ENCODE measurements at places on chromosomes 3 and 15. TPM values are rescaled to one million over a fixed set of nuclear protein-coding genes. Genes with fewer than 3 reads are reported as not detected.

- DNase-seq, result no peak
Measured at GRCh38 chr15:63869371-63870042, 35.8 kb upstream of the HERC1 start.

DNA sequence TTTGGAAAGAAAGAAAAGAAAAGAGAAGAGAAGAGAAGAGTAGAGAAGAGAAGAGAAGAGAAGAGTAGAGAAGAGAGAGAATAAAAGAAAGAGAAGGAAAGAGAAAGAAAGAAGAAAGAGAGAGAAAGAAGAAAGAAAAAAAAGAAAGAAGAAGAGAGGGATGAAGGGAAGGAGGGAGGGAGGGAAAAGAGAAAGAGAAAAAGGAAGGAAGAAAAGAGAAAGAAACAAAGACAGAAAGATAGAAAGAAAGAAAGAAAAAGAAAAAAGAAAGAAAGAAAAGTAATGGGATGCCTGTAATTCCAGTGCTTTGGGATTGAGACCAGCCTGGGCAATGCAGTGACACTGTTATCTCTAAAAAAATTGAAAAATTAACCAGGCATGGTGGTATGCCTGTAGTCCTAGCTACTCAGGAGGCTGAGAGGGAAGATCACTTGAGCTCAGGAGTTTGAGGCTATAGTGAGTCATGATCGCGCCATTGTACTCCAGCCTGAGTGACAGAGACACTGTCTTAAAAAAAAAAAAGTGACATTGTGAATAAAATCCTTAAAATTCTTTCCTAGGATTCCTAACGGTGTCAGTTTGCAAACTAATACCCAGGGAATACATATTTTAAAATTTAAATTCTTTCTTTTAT lies 1.7 kb downstream of the RASL12 start:
- DNase-seq, result no peak

DNA sequence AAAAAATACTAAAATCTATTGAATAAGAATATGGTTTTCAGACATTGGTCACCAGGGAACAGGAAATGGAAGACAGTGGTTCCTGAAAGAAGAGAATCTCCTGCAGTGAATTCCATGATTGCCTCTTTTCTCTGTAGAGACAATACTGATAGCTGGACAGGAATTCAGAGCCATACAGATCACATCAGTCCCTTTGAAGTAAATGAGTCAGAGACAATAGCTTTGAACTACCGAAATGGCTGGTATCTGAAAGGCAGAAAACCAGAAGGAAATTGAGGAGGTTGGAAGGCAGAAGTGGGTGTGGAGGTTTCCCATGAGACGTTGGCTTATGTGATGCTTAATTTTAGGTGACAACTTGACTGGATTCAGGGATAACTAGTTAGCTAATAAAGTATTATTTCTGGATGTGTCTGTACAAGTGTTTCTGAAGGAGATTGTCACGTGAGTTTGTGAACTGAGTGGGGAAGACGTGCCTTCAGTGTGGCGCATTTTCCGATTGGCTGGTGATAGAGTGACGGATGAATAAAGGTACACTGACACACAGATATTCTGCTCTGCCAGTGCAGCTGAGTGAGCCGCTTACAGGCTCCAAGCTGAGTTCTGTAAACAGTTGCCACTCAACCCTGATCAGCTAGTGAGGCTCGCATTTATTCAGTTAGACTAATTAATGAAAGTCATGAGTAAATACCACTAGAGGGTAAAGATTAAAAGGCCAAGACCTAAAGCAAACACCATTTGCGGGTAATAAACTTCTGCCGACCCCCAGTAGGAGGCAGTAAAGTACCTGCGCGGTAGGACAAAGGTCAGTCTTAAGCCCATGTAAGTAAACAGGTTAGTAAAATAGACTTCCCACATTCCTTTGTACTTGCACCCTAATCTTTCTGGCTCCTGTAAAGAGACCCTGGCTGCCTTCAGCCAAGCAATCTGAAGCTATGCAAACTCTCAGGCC lies 1298.6 kb downstream of the SI start:
- DNase-seq, result no peak

DNA sequence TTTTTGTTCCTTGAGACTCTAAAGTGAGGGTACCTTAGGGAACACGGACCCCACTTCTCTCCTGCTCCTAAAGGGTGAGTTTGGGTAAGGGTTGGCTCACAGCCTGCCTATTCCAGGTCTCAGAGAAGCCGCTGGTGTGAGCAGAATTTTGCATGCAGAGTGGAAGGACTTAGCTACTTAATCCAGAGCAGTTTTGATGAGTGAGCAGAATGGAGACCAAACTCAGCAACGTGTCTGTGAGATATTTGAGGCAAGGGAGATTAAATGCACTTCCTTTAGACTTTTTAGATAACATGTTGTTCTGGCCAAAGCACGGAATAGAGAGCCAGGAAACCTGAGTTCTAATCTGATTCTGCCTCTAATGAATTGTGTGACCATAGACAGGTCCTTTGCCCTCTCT lies 5.1 kb downstream of the SLC24A1 start:
- DNase-seq, result no peak

GRCh38 chr3:122271246-122271898 lies 53.7 kb upstream of the CSTA start:
- DNase-seq, result no peak

DNA sequence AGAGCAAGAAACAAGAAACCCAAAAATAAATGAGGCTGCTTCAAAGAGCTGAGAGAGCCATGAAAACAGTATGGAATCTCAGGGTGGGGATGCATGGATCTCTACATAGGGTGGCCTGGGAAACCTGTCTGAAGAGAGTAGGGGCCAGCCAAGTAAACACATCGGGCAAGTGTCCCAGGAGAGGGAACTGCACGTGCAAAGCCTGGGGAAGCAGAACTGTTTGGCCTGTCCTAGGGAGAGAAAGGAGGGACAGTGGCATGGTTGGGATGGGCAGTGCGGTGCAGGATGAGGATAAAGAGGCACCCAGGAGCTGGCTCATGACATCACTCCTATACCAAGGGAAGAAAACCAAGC lies 269.0 kb upstream of the ST8SIA2 start:
- no peak for DNase-seq

GRCh38 chr3:135148398-135149020 lies 353.4 kb downstream of the EPHB1 start:
- DNase-seq, result no peak

- DNase-seq, result no peak
Measured at GRCh38 chr3:142657033-142657432, 60.8 kb downstream of the PLS1 start.

- DNase-seq, result no peak
Measured at GRCh38 chr15:69648775-69649735, 196.4 kb downstream of the RPLP1 start.

- no peak for DNase-seq
Measured at GRCh38 chr3:79175870-79176269, 591.9 kb downstream of the ROBO1 start.

DNA sequence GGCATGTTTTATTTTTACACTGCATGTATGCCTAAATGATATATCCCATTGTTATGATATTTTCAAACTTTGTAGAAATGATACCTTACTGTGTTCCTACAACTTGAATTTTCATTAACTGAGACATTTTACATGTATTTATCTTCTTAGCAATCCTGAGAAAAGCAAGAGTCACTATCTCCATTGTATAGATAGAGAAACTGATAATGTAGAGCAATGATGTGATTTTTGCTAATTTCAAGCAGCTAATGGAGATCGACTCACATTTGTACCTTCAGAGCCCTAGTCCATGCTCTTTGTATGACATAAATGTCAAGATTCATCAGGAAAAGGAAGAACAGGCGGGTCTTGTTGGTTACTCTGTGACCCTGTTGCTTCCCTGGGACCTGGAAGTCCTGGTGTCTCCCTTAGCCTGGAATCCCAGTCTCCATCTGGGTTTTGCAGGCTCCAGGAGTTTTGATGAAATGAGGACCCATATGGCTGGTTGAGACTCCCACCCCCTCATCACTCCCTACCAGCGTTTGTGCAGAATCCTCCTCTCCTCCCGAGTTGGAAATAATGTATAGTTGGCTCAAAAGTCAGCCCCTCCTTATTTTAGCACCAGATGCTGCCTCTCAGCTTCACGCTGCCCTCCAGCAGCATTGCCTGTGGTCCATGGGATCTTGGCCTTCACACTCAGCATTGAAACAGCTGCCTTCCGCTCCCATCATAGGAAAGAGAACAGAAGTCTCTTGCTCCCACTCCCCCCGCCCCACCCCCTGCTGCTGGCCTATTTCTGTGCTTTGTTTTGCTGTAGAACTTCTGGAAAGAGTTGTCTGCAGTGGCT lies 67.1 kb downstream of the APBA2 start:
- peak; percentile 84 for DNase-seq

The WDR93 gene
- total RNA-seq, result not detected

The GRK7 gene
- not detected for total RNA-seq
